ENCODE measurements at places on chromosomes 1 and 21.

GRCh38 chr1:13450204-13450603, 40.0 kb downstream of the PRAMEF20 start:
- no peak for DNase-seq

DNA sequence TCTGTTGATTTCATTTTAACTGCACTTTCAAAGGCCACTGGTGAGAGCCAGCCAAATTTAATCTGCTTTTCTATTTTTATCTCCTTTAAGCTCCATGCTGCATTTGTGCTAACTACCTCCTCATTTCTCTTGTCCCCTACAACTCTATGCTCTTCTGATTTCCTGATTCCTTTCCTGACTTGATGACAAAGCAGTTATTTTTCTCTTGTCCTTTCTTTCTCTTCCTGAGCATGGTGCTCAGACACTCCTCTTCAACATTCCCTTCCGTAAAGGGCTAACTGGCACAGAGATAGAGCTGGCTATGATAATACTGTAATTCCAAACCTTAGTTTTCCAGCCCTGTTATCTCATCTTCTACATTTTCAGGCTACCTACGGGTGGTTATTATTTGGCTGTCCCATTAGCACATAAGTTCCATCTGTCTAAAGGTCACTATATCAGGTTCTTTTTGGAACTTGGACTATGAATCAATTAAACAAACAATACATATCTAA, 6.8 kb upstream of the BCAS2 start:
- no peak for DNase-seq

DNA sequence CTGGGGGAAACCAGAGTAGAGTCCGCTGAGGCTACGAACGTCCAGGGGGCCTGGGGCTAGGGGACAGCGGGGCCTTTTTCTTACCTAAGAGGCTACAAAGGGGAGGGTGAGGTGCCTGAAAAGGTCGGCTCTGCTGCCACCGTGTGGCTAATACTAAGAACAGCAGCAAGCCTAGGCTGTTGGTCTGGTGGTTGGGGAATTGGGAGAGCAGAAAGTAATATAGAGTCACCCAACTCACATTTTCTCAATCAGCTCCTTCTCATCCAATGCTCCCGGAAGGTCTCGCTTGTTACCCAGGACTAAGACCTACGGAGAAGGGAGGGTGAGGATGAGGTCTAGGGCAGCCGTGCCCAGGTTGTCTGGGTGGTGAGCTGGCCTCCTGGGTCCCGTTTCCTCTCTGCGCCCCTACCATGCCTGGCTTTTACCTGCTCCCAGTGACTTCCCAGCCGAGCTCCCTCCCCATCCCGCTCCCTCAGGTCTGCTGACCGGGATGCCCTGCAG, 9.3 kb downstream of the ARL8A start:
- DNase-seq = peak; percentile 28

DNA sequence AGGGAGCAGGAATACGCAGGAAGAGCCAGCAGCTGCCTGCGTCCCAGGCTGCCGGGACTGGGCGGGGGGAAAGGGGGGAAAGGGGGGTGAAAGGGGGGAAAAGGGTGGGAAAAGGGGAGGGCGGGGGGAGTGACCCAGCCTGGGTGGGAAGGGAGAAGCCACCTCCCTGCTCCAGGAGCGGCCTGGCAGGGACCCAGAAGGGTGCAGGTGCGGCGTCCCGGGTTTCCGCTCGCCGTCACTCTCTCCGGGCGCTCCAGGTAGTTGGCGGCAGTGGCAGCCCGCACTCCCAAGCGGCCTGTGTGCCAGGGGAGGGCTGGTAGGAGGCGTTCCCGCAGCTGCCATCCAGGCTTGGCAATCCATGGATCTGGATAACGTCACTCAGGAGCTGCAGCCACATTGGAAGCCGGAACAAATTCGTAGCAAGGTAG, 141.0 kb upstream of the NGF start:
- DNase-seq = no peak

DNA sequence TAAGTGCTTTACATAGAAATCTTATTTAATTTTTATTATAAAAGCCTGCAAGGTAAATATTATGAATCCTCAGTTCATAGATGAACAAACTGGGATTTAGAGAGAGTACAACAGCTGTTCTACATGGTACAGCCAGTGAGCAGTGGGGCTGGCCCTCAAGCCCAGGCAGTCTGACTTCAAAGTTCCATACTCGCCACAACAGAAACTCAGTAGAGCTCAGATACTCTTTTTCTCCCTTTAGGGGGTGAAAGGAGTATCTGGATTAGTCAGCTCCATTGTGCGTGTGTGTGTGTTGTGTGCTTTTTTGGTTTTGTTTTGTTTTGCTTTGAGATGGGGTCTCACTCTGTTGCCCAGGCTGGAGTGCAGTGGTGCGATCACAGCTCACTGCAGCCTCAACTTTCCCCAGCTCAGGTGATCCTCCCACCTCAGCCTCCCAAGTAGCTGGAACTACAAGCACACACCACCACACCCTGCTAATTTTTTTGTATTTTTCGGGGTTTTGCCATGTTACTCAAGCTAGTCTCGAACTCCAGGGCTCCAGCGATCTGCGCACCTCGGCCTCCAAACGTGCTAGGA, 378.5 kb downstream of the SMYD3 start:
- no peak for DNase-seq

DNA sequence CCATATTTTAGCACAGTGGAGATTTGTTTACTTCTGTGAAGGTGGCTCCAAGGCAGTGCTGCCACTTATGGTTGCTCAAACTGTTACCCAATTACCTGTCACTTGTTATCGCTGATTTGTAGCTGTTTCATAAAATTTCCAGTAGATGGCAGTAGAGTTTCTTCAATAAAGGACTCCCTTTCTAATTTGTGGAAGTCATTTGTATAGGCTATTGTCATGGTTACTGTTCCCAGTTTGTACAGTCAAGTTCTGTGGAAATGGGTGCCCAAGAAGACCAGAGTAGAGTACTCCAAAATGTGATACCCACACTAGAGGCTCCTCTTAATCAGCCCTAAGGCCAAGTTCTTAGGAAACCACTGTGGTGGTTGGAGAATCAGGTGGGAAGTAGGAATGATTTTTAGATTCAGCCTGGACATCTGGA, 186.1 kb downstream of the CLEC20A start:
- no peak for DNase-seq

- DNase-seq = peak; percentile 18
These were observed 833 bp upstream of the DIP2A start for GRCh38 chr21:46457801-46458314.

GRCh38 chr1:53648516-53648915, 90.4 kb downstream of the GLIS1 start:
- DNase-seq = no peak

DNA sequence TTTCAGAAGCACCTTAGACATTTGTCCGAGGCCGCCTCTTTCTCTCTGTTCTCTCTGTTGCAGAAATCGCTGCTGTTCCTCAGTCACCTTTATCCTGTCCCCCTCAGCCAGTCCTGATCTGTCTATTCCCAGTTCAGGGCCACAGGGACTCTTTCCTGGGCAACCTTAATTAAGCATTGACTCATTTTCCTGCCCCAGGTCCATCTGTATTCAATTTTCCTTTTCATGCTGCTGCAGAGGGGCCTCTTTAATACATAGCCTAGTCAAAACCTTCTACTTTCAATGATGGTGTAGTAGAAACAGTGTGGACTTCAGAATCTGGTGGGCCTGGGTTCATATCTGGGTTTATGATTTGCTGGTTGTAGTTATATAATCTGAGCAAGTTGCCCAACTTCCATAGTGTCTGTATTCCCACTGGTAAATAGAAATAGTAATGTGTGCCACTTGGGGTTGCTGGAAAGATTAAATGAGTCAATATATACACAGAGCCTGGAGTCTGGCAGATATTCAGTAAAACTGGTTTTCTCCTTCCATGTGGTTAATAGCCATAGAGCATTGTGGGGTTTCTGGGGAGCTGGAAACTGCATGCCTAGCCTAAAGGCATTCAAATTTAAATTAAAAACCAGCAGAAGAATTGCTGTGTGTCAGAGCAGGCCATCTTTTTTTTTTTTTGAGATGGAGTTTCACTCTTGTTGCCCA, 4.5 kb downstream of the TRAF5 start:
- no peak for DNase-seq

GRCh38 chr1:106699433-106699832, 357.0 kb upstream of the PRMT6 start:
- no peak for DNase-seq

- no peak for DNase-seq
These were observed 174.3 kb upstream of the DPT start for GRCh38 chr1:168903237-168903830.

DNA sequence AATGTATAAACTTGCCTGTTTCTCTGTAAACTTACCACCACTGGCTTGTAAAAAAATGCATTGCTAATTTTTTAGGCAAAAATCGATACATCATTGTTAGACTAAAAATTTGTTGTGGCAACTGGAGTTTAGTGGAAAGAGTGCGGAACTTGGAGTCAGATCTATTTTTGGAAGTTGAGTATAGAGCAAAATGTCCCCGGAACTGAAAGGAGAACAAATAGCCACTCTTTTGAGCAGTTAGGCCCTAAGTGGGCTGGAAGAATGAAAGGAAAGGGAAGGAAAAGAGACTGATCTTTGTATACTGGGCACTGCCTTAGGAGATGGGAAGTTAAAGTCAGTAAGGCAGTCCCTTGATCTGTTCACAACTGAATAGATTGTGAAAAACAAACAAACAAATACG, 30.2 kb downstream of the OPTC start:
- no peak for DNase-seq

DNA sequence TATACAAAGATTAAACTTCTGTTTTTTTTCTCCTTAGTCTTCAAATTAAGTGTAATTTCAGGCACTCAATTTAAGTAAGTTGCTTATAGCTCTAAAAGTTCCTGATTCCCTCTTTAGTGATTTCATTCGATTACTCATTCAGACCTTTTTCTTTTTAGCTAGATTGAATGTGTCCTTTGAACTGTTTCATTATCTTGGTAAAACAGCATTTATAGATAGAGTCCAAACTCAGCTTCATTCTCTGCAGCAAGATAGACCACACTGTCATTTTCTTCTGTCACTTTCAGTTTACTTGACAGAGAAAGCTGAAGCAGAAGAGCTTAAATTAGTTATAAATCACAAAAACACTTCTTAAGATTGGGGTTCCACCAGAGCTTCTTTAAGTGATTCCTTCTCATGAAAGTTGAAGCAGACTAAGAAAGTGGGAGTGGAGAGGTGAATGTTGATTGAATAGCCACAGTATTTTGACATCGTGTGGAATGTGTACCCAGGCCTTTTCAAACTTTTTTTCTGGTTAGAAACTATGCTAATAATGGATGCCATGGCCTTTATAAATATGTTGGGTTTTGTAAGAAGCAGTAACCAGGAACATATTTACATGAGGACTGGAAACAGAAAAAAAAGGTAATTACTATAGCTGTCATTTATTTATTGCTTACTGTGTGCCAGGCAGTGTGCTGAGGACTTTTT, 52.2 kb downstream of the ZBTB40 start:
- DNase-seq = no peak

- DNase-seq = no peak
These were observed 25.6 kb downstream of the OR10J5 start for GRCh38 chr1:159510229-159510541.

DNA sequence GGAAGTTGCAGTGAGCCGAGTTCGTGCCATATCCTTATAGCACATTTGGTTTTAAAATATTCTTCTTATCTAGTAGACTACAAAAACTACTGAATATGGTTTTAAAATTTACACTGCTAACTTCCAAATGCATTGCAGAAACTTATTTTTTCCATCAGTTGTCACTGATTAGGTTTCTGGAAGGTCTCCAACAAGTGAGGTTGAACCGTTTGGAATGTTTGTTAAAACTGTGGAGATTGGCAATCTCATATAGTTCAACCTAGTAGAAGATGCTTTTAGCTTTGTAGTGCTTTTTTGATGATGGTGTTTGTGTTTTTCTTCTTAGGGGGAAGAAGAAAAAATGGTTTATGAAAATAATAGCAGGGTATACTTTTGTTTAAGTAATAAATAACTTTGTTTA, 12.9 kb downstream of the CENPF start:
- no peak for DNase-seq

DNA sequence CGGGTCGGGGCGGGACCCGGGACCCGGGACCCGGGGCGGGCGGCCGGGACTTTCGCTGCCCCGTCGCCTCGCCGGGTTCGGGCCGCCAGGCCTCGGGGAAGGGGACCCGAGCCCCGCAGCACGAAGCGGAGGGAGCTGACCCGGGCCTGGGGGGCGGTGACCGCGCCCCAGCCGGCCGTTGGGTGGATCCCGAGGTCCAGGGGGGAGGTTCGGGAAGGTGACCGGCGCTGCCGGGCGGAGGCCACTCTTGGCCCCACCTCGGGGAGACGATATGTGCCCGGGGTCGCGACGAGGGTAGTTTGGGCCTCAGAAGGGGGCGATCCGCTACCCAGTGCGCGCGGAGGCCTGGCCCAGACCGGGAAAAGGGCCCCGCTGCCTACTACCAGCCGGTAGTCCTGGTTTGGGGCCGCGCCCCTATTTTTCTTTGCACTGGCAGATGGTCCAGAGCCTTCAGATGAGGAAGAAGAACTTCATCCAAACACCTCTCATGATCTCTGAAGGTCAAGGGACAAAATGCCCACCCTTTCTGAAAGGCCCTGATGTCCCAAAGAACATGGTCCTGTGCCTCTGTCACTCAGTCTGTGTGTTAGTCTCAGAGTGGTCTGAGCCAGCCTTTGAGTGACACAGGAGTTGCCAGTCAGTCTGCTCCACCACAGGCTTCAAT, 766 bp downstream of the AGO4 start:
- DNase-seq = no peak

- DNase-seq = no peak
These were observed at the start of gene GNG4 for GRCh38 chr1:235649368-235650163. TSS of gene GNG4 (minus strand) at chr1:235649784. CDS start at chr1:235583838, 65,946 bp downstream.

- DNase-seq = peak; percentile 24
These were observed 724 bp downstream of the ST7L start for GRCh38 chr1:112618114-112618720.

DNA sequence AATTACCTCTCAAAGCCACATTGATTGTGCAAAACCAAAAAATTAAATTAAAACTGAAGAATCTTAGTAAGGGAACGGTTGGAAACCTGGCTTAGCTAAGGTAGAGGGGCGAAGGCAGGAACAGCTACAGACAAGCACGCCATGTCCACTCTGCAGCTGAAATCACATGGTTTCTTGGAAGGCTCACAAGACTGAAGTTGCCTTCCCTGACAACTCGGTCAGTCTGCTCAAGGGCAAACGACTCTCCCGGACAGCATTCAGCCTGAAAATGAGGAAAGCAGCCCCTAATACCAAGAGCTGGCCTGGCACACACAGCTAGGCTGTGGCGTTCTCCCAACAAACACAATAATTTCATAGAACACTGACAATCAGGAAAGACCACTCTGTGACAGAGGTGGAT, 22.7 kb upstream of the BECN2 start:
- no peak for DNase-seq

DNA sequence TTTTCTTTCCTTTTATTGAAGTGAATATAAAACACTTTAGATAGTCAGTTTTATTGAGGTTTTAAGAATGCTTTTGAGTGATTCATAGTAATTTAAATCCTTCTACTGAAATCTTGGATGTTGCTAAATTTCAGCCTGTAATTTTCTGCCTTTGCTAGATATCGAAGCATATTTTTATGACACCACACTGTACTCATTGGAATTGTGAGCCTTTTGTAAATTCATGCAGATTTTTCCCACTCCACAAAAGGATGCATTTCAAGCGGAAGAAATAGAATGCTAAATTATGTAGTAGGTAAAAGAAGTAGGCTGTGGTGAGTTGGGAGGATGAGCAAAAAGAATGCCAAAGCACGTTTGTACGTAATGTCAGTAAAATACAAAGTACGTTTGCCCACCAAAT, 13.8 kb downstream of the SNX7 start:
- no peak for DNase-seq
